ENCODE measurements at places on chromosomes 2 and 18. TPM values are rescaled to one million over a fixed set of nuclear protein-coding genes. Genes with fewer than 3 reads are reported as not detected.

- no peaks in the 10 kb centered on the region for H3K27me3 ChIP-seq
- DNase-seq, result no peak
- no peak overlapping the region for H3K4me3 ChIP-seq
- no peak overlapping the region for H3K27ac ChIP-seq
Measured at GRCh38 chr2:30235859-30236535, 4.7 kb downstream of the LBH start.

DNA sequence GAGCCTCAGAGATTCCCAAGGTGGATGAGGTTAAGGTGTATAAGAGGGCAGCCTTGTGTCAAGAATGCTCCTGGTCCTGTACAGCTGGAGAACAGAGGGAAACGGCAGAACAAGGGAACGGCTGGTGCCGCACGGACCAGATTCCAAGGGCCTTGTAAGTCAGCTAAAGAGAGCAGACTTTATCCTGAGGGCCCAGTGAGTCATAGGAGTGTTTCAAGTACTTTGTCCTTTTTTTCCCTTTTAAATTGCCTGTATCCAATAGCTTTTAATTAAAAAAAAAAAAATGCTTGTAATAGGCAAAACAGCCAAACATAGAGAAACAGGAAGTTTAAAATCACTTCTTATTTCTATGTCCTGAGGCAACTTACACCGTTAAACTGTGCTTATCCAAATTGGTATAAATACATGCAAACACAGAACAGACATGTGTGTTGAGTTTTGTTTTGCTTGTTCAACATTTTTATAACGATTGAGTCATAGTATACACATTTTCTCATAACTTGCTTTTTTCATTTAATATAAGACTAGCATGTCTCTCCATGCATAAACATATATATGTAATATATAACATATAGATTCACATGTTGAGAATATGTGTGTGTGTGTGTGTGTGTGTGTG lies 42.1 kb upstream of the EVA1A start:
- peaks cover 85% of the 10 kb centered on the region for H3K4me1 ChIP-seq
- H3K36me3 ChIP-seq, result no peaks in the 10 kb centered on the region
- no peaks in the 10 kb centered on the region for H3K27me3 ChIP-seq
- no peak overlapping the region for H3K4me3 ChIP-seq

GRCh38 chr18:58992301-58993231 lies 127.9 kb downstream of the ZNF532 start:
- no peak for DNase-seq
- H3K4me3 ChIP-seq, result no peak overlapping the region
- H3K27ac ChIP-seq, result peak overlapping the region; percentile 89

GRCh38 chr2:20291106-20291564 lies 59.5 kb downstream of the PUM2 start:
- H3K4me3 ChIP-seq, result no peak overlapping the region
- H3K36me3 ChIP-seq, result peaks cover 14% of the 10 kb centered on the region
- peak overlapping the region; percentile 92 for H3K27ac ChIP-seq
- peaks cover 13% of the 10 kb centered on the region for H3K4me1 ChIP-seq
- H3K27me3 ChIP-seq, result no peaks in the 10 kb centered on the region

DNA sequence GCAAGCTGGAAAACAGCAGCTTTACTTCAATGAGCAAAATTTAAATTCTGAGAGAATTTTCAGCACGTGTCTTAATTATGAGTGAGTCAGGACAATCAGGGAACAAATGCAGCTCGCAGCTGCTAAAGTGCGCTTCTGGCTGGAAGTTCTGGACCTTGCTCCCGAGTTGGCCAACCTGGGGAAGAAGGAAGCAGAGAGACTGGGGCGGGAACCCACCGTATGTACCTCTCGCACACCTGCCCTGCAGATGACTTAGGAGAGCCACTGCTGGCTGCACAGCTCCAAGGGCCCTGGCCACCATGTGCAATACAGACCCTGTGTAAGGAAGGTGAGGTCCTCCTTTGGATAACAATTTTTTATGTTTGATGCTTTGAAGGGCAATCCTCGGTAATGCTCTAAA lies 42.4 kb downstream of the REEP1 start:
- H3K36me3 ChIP-seq, result no peaks in the 10 kb centered on the region
- H3K27me3 ChIP-seq, result peaks cover 11% of the 10 kb centered on the region
- H3K4me1 ChIP-seq, result peaks cover 11% of the 10 kb centered on the region
- no peak for DNase-seq
- H3K4me3 ChIP-seq, result no peak overlapping the region

- H3K36me3 ChIP-seq, result peaks cover 3% of the 10 kb centered on the region
- H3K27me3 ChIP-seq, result peaks cover 12% of the 10 kb centered on the region
- H3K4me1 ChIP-seq, result no peaks in the 10 kb centered on the region
- no peak for DNase-seq
- H3K4me3 ChIP-seq, result no peak overlapping the region
Measured at GRCh38 chr2:113686537-113686936, 59.5 kb downstream of the RABL2A start.

DNA sequence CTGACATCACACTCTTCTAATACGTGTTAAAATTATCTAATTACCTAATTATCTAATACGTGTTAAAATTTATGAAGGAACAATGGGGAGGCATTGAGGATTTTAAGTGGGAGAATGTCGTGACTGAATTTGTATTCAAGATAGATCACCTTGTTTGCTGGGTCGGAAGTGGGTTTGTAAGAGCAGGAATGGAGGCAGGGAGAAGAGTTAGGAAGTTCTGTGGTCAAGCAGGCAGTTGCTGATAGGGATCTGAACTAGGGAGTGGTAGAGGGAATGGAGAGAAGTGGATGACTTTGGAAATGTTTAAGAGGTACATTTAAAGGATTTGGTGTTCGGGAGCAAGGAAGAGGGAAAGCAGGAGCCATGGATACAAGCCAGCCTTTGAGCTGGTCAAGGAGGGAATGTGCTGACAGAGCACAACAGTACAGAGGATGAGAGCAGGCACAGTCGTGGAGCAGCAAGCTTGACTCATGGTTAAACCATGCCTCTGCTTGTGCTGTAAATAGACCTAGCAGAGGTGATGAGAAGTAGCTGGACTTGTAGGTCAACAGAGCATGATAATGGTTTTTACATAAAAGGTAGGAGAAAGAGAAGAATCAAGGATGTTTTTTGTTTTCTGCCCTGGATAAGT lies 16.2 kb downstream of the IL18RAP start:
- H3K4me3 ChIP-seq, result no peak overlapping the region
- peaks cover 12% of the 10 kb centered on the region for H3K4me1 ChIP-seq
- H3K27me3 ChIP-seq, result no peaks in the 10 kb centered on the region
- no peaks in the 10 kb centered on the region for H3K36me3 ChIP-seq

DNA sequence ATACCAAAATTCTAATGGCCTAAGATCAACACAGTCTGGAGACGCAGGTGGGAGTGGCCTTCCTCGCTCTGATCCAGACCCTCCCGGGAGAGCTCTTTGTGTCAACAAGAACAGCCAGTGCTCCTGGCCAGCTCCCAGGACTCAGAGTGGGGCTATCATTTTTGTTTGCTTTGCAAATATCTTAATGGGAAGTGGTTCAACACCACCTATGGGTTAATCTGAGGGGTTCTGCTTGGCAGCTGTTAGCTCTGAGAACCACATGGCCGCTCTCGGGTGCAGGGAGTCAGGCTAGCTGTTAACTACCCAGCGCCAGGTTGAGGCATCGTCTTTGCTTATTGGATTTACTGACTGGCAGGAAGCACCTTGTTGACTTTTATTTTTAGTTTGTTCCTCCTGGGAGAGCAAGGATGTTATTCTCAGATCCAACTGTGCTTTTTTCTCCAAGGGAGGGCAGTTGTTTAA lies 184.8 kb upstream of the SP5 start:
- H3K36me3 ChIP-seq, result peaks cover 3% of the 10 kb centered on the region
- H3K27ac ChIP-seq, result peak overlapping the region; percentile 46
- H3K27me3 ChIP-seq, result peaks cover 10% of the 10 kb centered on the region
- H3K4me1 ChIP-seq, result peaks cover 39% of the 10 kb centered on the region
- no peak for DNase-seq

- H3K27me3 ChIP-seq, result no peaks in the 10 kb centered on the region
- no peak for DNase-seq
- no peak overlapping the region for H3K27ac ChIP-seq
- H3K4me3 ChIP-seq, result no peak overlapping the region
Measured at GRCh38 chr2:237118025-237118424, 32.3 kb downstream of the COPS8 start.

Gene LOXHD1
- total RNA-seq, result not detected

Gene ANKRD36
- total RNA-seq, result 20.6 TPM

Gene UGT1A8
- not detected for total RNA-seq
